ENCODE measurements at places on chromosomes 12 and 14.

DNA sequence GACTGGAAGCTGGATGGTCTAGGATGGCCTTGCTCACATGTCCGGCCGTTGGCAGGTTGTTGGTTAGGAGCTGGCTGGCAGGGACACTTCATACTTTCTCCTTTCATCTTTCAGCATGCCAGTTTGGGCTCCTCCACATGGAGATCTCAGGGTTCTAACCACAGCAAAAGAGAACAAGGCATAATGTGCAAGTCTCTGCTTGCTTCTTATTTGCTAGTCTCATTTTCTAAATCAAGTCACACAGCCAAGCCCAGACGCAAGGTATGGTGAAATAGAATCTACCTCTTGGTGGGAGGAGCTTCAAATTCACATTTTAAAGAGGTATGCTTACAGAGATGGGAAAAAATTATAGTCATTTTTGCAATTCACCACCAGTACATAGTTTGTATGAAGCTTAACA, 69.1 kb upstream of the NAP1L1 start:
- DNase-seq = no peak

DNA sequence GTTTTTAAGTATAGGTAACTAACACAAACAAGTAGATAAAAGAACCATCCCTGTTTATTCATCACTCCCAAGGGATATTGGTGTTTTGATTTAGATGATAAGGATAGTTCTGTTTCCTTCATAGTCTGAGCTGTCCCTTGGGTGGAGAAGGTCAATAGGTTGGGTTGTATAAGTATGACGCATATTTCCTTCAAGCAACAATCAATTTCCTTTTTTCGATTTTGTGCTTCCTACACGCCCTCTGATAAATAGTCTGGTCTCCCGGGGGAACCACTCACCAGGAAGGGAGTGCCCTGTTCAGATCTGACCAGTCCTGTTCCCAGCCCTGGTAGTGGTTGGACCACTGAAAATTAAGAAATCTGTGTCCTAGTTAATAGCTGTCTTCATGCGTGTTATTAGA, 378.8 kb upstream of the FAR2 start:
- DNase-seq = no peak

- no peak for DNase-seq
Measured at GRCh38 chr12:115763982-115764621, 513.4 kb downstream of the MED13L start.

DNA sequence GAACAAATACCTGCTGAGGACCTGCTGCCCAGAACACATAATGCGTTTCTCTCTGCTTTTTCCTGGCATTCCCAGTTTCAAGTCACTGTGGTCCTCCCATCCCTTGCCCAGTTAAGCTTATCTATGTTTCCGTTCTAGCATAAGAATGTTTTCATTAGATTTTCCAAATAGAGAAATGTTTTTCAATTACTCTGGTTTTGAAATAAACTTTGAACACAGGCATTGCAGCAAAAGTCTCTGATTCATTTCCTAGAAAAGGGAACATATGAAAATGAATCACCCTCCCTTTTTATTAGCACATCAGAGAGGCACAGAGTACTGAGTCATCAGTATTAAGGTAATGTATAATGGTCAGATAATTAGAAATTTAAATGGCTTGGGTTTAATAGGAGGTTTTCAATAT, 201.1 kb upstream of the TMEM260 start:
- peak; percentile 51 for DNase-seq

- peak; percentile 57 for DNase-seq
Measured at GRCh38 chr14:34971381-34971780, 11.4 kb upstream of the SRP54 start.

GRCh38 chr12:62006076-62006732, 254.0 kb upstream of the USP15 start:
- DNase-seq = peak; percentile 60

DNA sequence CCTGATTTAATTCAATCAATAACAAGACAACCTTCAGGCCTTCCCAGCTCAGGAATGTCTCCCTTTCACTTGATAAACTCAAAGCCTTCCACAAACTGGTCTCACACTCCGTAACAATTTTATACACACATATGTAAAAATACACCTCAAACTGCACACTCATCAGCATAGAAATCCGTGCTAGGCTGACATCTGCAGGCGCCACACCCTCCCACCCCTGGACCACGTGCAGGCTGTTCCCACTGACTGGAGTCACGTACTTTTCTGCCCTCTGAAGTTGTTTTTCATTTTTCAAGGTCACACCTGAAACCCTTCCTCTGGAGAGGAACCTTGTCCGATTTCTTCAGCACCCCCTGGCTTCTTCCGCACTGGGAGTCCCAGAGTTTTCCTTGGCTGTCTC, 27.6 kb downstream of the FBXO21 start:
- DNase-seq = no peak

- DNase-seq = peak; percentile 44
Measured at GRCh38 chr12:51827925-51828818, 20.3 kb downstream of the FIGNL2 start.

DNA sequence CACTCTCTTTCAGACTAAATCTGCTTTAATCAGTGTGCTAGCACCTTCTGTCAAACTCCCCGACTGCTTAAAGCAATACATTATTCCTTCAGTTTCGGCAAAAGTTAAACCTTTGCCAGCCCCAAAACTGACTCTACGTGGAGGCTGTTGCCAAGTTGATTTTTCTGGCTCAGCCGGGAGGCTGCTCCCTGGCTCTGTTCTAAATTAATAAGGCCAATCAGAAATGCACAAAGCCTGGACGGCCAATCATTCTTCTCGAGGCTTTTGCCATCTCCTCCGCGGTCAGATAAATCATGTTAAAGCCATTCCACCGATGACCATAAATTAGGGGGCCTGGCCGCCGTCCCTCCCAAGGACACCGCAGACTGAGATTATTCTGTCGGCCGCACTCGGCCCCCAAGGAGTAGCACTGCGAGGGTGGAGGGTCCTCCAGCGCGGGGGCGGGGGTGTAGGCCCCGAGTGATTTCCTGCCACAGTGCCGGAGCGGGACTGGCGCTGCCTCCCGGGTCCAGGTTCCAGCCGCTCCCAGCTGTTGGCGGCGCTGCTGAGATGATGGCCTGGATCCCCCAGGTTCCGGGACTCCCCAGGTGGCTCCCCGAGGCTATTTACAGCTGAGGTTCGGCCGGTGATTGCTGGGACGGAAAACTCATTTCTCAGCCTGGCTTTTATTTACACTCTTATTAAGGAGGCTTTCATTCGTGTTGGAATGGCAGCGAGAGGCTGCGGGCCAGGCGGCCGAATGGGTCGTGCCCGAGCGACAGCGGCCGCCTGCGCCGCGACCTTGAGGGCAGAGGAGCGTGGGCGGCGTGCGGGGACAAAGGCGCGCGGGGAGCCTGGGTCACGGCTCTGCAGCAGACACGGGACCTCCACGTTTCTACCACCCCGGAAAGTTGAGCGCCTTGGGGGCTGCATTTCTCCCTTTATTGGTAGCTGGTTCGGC, 165.1 kb downstream of the MON2 start:
- peak; percentile 92 for DNase-seq

- DNase-seq = no peak
Measured at GRCh38 chr12:22355011-22355580, 20.6 kb upstream of the ST8SIA1 start.

GRCh38 chr12:4046495-4046840, 173.3 kb upstream of the PARP11 start:
- no peak for DNase-seq

GRCh38 chr14:105299654-105300541, 903 bp downstream of the BRF1 start:
- DNase-seq = peak; percentile 52

DNA sequence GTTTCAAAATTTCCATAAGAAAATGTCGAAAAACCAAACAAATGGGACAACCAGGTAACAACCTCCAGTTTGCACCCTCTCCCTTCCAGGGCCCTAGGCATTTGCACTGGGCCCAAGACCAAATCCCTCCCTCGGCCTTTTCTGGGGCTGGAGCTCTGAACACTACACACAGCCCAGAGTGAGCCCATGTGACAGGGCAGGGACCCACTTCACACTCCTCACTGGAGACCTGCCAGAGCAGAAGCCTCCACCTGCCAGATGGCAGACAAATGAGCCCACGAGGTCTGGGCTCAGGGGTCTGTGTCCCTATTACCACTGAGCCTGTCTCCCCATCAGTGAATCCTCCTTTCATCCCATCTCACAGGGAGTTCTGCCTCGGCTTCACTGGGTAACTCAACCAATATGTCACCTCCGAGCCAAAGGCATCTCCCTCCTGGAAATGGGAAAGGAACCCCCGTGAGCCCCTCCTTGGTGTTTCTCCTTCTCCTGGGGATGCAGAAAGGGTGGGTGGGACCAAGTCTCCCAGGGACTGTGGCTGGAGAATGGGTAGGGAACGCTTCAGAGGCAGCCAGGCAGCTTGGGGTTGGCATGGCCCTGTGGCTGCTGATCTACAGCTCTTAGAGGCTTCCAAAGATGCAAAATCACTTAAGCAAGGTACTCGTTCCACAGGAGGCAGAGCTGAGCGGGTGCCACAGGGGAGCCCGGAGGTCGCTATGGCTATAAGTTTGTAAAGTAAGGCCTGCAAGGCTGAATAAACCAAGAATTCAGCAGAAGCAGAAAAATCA, 10.6 kb downstream of the VWF start:
- no peak for DNase-seq

DNA sequence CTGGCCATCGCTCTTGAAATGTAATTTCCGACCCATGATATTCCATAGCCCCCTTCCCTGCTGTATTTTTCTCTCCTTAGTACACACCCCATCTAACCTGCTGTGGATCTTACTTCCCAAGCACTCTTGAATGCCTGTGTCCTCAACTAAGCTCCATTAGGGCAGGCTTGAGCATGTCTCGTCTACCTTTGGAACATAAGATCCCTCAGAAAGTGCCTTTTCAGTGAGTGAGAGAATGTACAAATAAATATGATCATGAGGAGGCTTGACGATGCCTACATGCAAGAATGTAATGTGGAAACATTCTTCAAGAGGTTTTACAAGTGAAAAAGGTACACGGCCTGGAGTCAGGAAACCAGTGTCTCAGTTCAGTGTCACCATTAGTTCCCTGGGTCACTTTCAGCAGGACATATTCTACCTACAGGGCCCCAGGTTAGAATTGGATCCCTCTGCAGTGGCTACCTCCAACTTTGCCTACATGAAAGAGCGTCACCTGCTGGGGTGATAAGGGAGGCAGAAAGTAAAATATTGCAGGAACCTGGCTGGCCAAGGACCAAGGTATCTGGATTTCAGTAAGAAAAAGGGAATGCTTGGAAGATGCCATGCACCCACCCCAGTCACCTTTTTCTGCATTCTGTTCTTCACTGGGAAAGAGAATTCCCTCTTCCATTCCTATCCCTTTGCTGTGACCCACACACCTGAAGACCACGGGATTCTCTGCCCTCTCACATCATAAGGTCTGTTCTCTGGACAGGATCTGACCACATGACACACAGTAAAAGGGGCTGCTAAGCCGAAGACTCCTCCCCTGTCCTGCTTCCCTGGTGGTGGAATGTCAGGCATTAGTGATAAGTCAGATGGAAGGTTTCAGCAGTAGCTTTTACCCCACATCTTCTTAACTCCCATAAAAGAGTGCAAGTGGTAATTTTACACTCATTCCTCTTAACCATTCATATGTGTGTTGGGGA, 24.6 kb upstream of the SERPINA1 start:
- no peak for DNase-seq

DNA sequence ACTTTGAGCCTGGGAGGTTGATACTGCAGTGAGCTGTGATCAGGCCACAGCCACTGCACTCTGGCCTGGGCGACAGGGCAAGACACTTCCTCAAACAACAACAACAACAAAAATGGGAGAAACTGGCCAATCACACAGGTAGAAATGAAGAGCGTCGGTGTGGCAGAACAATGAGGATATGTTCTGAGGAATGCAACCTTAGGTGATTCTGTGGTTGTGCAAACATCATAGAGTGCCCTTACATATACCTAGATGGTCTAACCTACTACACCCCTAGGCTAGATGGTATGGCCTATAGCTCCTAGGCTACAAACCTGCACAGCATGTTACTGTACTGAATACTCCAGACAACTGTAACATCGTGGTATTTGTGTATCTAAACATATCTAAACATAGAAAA, 3.7 kb upstream of the PRDM4 start:
- no peak for DNase-seq

- DNase-seq = no peak
Measured at GRCh38 chr12:53419756-53420155, 3.9 kb upstream of the AMHR2 start.

- no peak for DNase-seq
Measured at GRCh38 chr12:19411234-19412204, 27.8 kb upstream of the AEBP2 start.

GRCh38 chr12:95463050-95463449, 10.9 kb upstream of the METAP2 start:
- no peak for DNase-seq

- DNase-seq = no peak
Measured at GRCh38 chr14:49882826-49883694, 9.8 kb upstream of the ARF6 start.
